ENCODE measurements at places on chromosomes 5 and 9.

GRCh38 chr9:86043999-86044398, 55.4 kb downstream of the GOLM1 start:
- no peak for DNase-seq

DNA sequence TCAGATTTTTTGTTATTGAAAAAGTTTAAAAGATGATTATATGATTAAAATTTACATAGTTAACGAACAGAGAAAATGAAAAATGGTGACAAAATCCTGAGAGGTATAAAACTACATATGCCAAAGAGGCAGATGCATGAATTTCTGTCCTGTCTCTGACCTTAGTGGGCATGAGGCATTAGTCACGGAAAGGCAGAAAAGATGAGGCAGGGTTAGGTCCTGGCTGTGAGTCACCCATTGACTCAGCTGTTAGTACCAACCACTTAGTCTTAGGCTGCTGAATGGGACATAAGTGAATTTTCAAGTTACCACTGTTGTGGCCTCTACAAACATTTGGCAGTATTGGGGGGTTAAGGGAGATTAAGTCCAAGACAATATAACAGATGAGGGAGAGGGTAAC, 33.1 kb downstream of the RASA1 start:
- peak; percentile 6 for DNase-seq

DNA sequence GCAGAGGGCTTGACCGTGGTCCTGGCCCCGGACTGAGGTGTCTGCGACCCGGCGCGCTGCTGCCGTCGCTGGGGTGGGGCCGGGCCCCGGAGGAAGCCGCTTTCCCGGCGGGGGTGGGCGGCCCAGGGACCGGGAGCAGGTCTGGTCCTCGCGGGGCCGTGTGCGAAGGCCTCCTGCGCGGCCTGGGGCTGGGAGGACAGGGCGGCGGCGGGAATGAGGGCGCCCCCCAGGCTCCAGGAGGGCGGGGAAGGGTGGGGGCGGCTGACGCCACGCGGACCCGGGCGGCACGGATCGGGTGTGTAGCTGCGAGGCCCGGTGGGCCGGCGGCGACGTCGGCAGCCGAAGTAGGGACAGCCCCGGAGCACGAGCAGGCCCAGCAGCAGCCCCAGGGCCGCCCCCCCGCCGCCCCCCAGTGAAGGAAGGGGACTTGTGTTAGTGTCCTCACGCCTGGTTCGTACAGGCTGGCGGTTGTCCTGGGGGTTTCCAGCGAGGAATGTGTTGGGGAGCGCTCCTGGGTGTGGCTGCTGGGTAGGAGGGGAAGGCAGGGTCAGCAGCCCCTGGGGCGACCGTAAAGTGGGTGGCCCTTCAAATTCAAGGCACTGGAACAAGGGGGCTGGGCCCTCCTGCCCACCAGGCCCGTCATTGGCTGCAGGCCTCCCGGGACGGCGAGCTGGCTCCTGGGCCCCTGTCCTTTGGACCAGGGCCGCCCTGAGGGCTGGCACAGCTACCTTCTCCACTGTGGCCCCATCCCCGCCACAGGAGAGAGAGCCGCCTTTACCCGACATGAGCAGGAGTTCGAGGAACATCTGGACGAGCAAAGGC, 597 bp upstream of the TMEM250 start:
- no peak for DNase-seq

DNA sequence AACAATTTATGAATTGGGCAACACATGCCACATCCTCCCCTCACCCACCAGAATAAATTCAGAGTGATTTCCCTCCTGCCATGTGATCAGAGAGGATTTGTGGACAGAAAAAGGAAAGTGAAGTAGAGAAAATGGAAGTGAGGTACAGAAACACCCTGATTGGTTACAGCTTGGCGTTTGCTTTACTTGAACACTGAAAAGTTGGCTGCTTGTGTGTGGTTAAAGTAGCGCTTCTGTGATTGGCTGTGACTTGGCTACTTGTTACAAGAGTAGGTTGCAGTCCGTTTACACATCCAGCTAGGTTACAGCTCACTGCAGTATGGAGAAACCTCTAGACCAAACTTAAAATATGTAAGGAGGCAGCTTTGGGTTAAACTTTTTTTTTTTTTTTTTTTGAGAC, 205.2 kb upstream of the ZNF608 start:
- no peak for DNase-seq

DNA sequence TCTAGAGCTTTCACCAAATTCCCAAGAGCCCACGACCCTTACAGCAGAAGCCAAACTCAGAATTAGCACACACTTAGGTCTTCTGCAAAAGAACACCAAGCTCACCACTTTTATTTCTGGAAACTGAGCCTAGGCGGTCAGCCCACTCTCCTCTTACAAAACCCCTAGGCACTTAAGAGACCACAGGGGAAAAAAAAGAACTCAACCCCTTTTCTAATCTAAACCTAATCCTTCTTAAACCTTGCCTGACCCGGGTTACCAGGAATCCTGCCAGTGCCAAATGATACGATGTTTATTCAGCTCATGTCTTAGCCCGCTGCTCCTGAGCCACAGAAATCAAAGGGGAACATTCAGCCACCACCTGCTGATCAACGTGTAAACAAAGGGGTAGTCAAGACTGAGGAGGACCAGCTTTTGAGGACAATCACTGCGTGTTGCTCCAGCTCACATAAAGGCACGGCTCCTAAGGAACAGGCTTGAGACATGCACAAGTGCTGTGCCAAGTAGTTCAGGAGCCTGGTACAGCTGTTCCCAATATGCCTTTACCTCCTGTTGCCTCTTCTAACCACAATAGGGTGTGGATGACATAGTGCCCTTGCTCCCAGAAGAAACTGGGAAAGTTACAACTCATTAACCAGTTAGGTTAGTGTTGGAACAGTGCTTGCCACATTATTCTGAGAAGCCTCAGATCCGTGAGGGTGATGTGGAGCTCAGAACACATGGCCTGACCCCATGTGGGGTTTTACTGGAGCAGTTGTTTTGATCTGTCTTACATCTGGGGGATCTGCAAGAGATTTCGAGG, 49.3 kb downstream of the ZFAND5 start:
- DNase-seq = no peak

GRCh38 chr5:180555168-180555921, 36.0 kb downstream of the SCGB3A1 start:
- DNase-seq = no peak

DNA sequence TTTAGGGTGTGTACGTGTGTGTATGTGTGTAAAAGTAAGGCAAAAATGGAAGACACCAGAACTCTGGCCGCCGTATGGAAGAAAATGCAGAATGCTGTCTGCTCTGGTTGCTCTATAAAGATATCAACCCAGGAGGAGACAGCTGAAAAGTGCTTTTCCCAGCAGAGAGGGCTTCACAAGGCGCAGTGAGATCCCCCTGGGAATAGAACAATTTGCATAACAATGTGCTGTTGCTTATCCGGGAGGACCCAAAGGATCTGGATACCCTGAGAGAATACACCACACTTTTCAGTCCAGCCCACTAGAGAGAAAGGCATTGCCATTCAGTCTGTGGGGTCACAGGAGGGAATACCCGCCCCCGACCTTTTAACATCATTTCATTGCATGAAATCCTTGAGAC, 230.6 kb downstream of the EBF1 start:
- DNase-seq = no peak

DNA sequence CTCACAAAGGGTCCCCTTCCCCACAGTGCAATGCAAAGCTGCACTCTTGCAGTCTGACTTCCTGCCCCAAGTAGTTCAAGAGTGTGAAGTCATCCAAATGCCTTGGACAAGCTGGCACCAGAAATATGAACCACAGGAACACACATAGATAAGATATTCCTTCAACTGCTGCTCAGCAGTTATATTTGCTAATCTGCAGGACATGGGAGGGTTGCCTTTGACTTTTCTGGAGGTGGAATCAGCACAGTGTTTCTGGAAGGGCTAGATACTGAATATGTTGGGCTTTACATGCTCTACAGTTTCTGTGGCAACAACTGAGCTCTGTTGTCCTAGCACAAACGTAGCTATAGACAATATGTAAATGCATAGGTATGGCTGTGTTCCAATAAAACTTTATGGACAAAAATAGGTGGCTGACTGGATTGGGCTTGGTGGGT, 96.7 kb upstream of the PCA3 start:
- DNase-seq = no peak

- no peak for DNase-seq
These were observed 515 bp downstream of the LCP2 start for GRCh38 chr5:170296935-170297588.

- no peak for DNase-seq
These were observed 92.3 kb upstream of the SPATA31C2 start for GRCh38 chr9:88230612-88231011.

DNA sequence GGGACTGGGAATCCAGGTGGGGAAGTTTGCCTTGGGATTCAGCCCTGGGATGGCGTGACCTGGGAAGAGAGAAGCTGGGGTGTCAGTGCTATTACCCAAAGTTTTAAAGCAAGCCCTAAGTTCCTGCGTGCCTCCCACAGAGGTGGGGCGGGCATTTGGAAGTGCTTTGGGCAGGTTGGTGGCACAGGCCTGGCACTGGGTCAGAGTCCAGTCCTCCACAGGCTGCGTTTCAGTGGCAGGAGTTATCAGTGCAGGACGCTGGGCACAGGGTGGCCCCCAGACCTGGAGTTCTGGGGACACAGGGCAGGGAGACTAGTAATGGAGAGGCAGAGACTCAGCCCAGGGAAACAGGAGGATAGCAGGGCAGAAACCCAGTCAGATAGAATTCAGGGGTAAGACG, 147.2 kb downstream of the MAST4 start:
- no peak for DNase-seq

DNA sequence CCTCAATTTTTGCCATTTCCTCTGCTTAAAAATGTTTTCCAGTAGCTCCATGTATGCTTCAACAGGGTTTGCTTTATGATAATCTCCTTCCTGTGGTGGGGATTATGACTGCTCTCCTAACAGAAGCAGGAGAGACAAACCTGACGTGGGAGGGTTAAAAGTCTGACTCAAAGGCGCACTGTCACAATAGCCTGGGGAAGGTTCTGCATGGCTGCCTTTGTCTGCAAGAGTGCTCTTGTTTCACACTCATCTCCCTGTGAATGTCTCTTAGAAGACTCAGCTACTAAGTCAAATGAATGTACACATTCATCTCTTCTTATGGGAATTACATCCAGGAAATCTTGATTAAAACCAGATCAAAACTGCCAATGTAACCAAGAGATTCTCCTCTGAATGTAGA, 90.9 kb upstream of the MTAP start:
- no peak for DNase-seq

- DNase-seq = no peak
These were observed 6.0 kb downstream of the SOHLH1 start for GRCh38 chr9:135693265-135693664.

Data from stimulated activated CD4-positive, alpha-beta T cell treated with anti-CD3 and anti-CD28 coated beads, TNF-alpha, amount 100 ng/mL, for 1 hour (primary cell).